PC-9 (cell line): ENCODE measurements at places on chromosomes 11 and 22. TPM values are rescaled to one million over a fixed set of nuclear protein-coding genes. Genes with fewer than 3 reads are reported as not detected.

CD3E gene
- total RNA-seq, result not detected in 2 replicates

IRAG1 gene
- total RNA-seq, result 0.65 and 1.3 TPM in 2 replicates

DNA sequence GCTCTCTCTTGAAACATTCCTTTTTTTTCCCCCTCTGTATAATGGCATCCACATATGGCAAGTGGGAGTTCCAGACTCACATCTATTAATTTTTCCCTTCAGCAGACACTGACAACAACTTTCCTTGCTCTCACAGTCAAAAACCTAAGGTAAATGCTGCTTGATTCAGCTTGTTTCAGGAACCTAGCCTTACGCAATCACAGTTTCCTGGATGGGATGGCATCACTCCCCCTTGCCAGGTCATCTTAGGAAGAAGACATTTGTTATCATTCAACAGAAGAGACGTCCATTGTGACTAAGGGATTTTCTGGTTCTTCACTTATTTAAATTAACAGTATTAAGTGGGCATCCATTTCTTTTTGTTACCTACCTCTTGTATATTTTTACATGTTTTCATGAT is 112.0 kb upstream of the PDGFD start:
- DNase-seq, result no peak
- no peak overlapping the region for H3K4me3 ChIP-seq
- no peaks in the 10 kb centered on the region for H3K36me3 ChIP-seq
- H3K27ac ChIP-seq, result no peak overlapping the region
- H3K4me1 ChIP-seq, result no peaks in the 10 kb centered on the region

DNA sequence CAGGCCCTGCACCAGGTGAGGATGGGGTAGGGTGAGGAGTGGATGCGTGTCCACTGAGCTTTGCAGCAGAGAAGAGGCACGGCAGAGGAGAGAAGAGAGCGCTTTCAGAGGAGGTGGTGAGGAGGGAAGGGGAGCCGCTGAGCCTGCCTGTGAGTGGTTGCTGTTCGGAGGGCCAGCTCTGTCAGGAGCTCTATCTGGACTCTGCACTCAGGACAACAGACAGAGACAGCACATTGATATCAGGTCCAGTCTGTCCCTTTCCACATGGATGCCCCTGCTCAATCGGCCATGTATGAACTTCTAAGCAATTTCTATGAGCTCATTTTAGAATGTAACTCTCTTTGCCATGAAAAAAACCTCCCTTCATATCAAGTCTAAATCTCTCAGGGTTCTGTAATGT is 158.6 kb downstream of the KIRREL3 start:
- no peak for DNase-seq
- no peaks in the 10 kb centered on the region for H3K36me3 ChIP-seq
- no peaks in the 10 kb centered on the region for H3K4me1 ChIP-seq
- no peak overlapping the region for H3K27ac ChIP-seq
- H3K4me3 ChIP-seq, result no peak overlapping the region

DNA sequence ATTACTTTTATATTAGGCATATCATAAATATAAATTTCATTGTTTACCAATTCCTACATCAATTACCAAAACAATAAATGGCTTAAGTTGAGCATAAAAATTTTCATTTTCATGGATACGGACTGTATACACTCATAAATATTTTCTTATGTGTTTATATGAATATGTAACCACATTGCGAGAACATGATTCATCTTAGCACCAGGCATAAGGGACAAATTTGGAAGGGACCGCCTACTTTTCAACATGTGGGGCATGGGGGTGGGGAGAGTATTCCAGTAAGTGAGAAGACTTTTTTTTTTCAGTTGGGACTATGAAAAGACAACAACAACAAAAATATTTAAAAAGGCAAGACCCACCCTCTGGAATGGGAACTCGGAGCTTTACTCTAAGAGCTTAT is 296.1 kb downstream of the RAB38 start:
- no peaks in the 10 kb centered on the region for H3K36me3 ChIP-seq
- no peak overlapping the region for H3K4me3 ChIP-seq
- DNase-seq, result no peak
- H3K27me3 ChIP-seq, result no peaks in the 10 kb centered on the region
- H3K27ac ChIP-seq, result no peak overlapping the region

GRCh38 chr11:80798174-80798573 is 1357.3 kb upstream of the TENM4 start:
- no peak for DNase-seq
- no peaks in the 10 kb centered on the region for H3K27me3 ChIP-seq
- no peaks in the 10 kb centered on the region for H3K4me1 ChIP-seq
- no peak overlapping the region for H3K27ac ChIP-seq
- no peaks in the 10 kb centered on the region for H3K36me3 ChIP-seq

DNA sequence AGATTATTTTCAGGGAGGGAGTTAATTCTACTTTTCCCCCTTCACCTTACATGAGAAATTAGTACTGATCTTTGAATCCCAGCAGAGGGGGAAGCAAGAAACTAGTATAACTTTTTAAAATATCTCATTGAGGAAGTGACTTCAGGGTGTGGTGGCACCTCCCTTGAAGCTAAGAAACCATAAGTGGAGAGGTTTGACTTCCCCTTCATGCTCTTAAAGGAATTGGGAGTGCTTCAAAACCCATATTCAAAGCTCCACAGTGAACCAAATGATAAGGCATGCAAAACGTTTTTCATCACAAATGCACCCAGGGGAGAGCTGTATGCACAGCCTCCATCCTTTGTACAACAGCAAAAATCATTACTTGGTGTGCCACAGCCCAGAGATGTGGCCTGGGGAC is 540 bp downstream of the MS4A14 start:
- H3K27ac ChIP-seq, result no peak overlapping the region
- no peaks in the 10 kb centered on the region for H3K36me3 ChIP-seq

DNA sequence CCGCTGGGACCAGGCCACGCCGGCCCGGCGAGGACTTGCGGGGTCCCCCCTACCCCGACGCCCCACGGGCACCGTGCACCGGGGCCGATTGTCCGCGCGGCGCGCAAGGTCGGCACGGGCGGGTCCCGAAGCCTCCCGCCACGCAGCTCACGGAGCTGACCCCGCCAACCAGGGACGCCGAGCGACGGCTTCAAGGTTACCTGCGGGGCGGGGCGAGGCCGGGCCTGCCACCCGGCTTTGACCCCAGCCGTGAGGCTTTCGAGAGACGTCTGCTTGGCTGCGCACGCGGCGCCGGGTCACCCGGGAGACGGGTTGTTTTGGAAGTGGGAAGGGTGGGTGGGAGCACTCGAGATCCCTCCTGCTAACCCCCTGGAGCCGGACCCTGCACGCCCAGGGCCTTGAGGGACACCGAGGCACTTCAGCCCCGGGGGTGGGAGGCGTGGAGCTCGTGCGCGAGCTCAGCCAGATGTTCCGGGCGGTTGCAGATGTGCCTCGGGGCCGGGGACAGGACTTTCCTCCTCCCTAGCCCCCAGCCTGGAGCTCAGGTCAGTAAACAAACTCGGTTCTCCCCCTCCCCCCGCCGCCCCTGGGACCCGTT is 3.2 kb upstream of the WNT11 start:
- H3K27ac ChIP-seq, result no peak overlapping the region
- H3K4me1 ChIP-seq, result peaks cover 24% of the 10 kb centered on the region
- peak; percentile 33 for DNase-seq
- no peaks in the 10 kb centered on the region for H3K36me3 ChIP-seq

DNA sequence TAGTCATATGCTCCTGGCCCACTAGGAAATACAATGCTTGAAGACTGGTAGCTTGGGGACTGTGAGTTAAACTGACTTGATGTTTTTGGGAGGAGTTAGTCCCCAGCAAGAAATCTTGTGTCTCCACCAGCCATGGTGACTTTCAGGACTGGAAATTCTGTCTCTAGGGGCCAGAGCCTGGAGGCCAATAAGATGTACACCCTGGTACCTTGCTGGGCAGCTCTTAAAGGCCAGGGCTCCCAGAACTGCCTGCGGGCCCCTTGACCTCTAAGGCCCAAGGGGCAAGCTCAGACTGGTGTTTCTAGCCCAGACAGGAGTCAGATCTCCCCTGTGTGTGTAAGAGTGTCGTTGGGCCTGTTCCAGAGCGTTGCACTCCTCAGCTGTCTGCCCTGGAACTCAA is 128.7 kb upstream of the C11orf58 start:
- no peak overlapping the region for H3K27ac ChIP-seq
- H3K36me3 ChIP-seq, result no peaks in the 10 kb centered on the region
- no peaks in the 10 kb centered on the region for H3K4me1 ChIP-seq
- no peak overlapping the region for H3K4me3 ChIP-seq
- DNase-seq, result no peak
- no peaks in the 10 kb centered on the region for H3K27me3 ChIP-seq

DNA sequence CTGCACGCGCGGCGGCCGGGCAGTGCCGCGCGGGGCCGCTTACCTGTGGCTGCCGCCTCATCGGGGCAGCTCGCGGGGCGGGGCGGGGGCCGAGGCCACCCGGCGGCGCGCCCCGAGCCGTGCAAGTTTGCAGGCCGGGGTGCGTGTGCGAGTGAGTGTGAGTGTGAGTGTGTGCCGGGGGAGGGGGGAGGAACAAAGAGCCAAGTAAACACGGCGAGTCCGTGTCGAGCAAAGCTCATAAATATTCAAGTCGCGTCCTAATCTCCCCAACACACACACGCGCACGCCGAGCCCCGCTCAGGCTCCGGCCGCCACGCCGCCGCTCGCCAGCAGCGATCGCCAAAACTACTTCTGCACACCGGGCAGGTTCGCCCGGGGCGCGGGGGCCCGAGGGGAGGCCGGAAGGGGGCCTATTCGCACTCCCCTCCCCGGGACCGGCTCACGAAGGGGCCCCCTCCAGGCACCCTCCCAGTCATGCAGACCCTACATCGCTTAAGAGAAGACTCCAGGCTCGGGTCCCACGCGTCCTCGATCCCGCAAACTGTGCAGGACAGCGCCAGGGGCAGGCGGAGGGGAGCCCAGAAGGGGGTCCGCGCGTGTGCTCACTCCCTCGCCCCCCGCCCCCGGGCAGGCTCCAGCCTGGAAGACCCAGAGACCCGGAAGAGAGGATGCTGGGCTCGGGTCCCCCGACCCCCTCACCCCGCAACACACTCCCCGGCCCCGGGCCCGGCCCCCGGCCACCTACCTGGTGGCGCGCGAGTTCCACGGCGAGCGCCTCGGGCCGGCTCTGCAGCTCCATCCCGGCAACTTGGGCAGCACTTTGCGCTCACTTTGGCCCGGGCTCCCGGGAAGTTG is 827 bp downstream of the PHF21B start:
- peaks cover 32% of the 10 kb centered on the region for H3K27me3 ChIP-seq
- H3K27ac ChIP-seq, result no peak overlapping the region
- H3K36me3 ChIP-seq, result no peaks in the 10 kb centered on the region

GRCh38 chr11:94196363-94196762 is 67.7 kb downstream of the PANX1 start:
- peak; percentile 75 for DNase-seq
- peaks cover 14% of the 10 kb centered on the region for H3K4me1 ChIP-seq
- H3K27me3 ChIP-seq, result no peaks in the 10 kb centered on the region
- no peak overlapping the region for H3K4me3 ChIP-seq
- H3K27ac ChIP-seq, result no peak overlapping the region
- H3K36me3 ChIP-seq, result no peaks in the 10 kb centered on the region

DNA sequence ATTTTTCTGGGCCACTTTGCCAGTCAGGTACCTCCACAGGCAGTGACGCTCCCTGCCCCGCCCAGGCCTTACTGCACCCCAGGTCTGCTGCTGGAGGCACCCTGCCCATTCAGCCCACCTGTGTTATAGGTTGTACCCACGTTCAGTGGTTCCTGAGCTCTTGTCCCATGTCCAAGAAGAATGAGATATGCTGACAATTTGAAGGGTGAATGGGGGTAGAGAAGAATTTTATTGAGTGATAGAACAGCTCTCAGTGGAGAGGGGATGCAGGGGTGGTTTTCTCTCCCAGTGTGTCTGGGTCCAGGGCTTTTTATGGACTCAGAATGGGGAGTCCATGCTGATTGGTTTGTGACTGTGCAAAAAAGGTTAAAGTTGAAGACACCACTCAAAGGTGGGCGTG is 149.7 kb downstream of the LDLRAD3 start:
- no peak overlapping the region for H3K4me3 ChIP-seq
- no peak for DNase-seq

- H3K27ac ChIP-seq, result no peak overlapping the region
- no peaks in the 10 kb centered on the region for H3K36me3 ChIP-seq
- no peak for DNase-seq
- no peaks in the 10 kb centered on the region for H3K4me1 ChIP-seq
- peaks cover 51% of the 10 kb centered on the region for H3K27me3 ChIP-seq
- H3K4me3 ChIP-seq, result no peak overlapping the region
Measured at GRCh38 chr11:77179048-77179447, 51.0 kb downstream of the MYO7A start.

DNA sequence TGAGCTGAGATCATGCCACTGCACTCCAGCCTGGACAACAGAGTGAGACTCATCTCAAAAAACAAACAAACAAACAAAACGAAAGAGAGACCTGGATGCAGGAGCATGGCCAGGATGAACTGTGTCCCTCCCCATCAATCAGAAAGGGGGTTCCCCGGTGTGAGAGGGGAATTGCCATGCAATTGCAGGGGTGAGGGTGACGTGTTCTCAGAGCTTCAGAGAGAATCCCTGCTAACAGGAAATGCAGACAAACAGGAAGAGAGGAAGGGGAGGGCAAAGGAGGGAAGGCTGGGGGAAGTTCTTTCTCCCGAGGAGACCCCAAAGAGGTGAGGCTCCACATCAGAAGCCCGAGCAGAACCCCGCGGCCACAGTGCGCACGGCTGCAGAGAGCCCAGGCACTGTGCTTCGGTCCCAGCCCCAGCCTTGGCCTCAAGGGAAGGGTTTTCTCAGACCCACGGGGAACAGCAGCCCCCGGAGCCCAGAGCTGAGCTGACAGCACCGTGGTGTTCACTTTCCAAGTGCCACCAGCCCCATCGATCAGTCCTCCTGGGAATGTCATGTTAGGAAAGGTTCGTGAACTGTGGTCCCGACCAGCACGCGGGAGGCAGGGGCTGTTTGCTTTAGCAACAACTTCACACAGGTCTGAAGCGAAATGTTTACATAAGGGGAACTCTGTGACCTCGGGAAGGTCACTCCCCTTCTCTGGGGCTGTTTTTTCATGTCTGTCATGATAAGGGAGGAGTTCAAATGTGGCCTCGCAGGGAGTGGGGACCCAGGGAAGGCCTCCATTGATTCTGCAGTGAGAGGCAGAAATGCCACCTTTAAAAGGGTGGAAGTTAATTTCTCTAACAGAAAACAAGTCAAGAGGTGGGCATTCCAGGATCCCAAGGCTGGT is 108.0 kb upstream of the ANO1 start:
- no peak overlapping the region for H3K4me3 ChIP-seq
- H3K27me3 ChIP-seq, result no peaks in the 10 kb centered on the region
- H3K27ac ChIP-seq, result no peak overlapping the region
- no peaks in the 10 kb centered on the region for H3K36me3 ChIP-seq

GRCh38 chr22:47174671-47175112 is 412.2 kb downstream of the TBC1D22A start:
- no peak overlapping the region for H3K4me3 ChIP-seq
- no peaks in the 10 kb centered on the region for H3K36me3 ChIP-seq
- H3K27ac ChIP-seq, result no peak overlapping the region
- H3K4me1 ChIP-seq, result no peaks in the 10 kb centered on the region
- DNase-seq, result no peak

- H3K36me3 ChIP-seq, result no peaks in the 10 kb centered on the region
- peaks cover 13% of the 10 kb centered on the region for H3K4me1 ChIP-seq
- H3K27me3 ChIP-seq, result no peaks in the 10 kb centered on the region
- no peak overlapping the region for H3K4me3 ChIP-seq
Measured at GRCh38 chr22:19959043-19959586, 17.5 kb upstream of the TXNRD2 start.
